Thoracic aorta (tissue), 2 donors: ENCODE measurements at places on chromosomes 1 and 21. TPM values are rescaled to one million over a fixed set of nuclear protein-coding genes. Genes with fewer than 3 reads are reported as not detected.

- no peak for DNase-seq
- H3K4me1 ChIP-seq = no peaks in the 10 kb centered on the region
- H3K4me3 ChIP-seq = no peak overlapping the region
- no peaks in the 10 kb centered on the region for H3K36me3 ChIP-seq
Measured at GRCh38 chr1:218679988-218680748, 335.0 kb downstream of the TGFB2 start.

DNA sequence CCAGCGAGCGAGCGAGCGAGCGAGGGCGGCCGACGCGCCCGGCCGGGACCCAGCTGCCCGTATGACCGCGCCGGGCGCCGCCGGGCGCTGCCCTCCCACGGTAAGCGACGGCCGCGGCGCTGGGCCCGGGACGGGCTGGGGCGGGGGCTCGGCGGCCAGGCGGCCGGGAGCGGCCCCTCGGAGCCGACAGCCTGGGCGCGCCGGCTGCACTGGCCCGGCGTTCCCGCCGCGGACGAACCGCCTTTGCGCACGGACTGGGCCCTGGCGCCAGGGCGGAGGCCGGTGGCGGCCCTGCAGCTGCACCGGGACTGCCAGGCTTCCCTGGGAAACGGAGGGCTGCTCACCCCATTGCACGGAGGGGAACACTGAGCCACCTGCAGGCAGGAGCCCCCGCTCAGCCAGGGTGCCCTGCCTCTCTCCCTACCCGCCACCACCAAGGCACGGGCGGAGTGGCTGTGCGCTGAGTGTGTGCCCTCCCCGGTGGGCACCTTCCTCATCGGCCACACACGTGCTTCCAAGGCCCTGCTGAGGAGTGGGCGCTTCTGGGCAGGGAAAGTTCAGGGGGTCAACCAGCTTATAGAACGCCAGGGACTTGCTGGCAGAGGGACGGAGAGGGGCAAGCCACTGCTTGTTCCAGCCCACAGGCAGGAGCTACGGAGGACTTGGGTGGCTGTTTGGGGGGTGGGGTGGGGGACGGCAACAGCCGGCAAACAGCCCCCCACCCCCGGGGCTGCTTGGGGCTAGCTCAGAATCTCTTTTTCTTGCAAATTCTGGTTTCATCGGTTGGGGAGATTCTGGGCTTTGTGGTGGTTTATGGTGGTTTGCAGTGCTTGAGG, 532 bp downstream of the CSF1 start:
- H3K27ac ChIP-seq = peak overlapping the region; percentile 70
- H3K36me3 ChIP-seq = no peaks in the 10 kb centered on the region
- no peaks in the 10 kb centered on the region for H3K27me3 ChIP-seq
- peak overlapping the region; percentile 82 for H3K4me3 ChIP-seq

CD5L gene
- 0.28 TPM for total RNA-seq

- no peak overlapping the region for H3K27ac ChIP-seq
- no peaks in the 10 kb centered on the region for H3K4me1 ChIP-seq
- H3K36me3 ChIP-seq = peaks cover 19% of the 10 kb centered on the region
- no peak for DNase-seq
Measured at GRCh38 chr1:54851936-54852524, 35.0 kb downstream of the DHCR24 start.
